ENCODE measurements at places on chromosomes 4 and X.

GRCh38 chrX:52811065-52811625 lies at the start of gene XAGE5:
Gene XAGE5 (plus strand): TSS chrX:52811287. CDS start chrX:52812567, 1,280 bp downstream.
- no peak for DNase-seq

- no peak for DNase-seq
Measured at GRCh38 chrX:63675716-63676115, 109.3 kb downstream of the ARHGEF9 start.

GRCh38 chrX:68693481-68694434 lies 46.3 kb downstream of the STARD8 start:
- peak; percentile 70 for DNase-seq

GRCh38 chr4:87840149-87840548 lies 7.4 kb downstream of the MEPE start:
- DNase-seq = no peak

GRCh38 chr4:88211473-88212252 lies 53.2 kb upstream of the ABCG2 start:
- peak; percentile 38 for DNase-seq

- DNase-seq = peak; percentile 11
Measured at GRCh38 chr4:174604198-174604597, 81.9 kb upstream of the HPGD start.
